CD8-positive, alpha-beta T cell (primary cell): ENCODE measurements at places on chromosomes 13 and 19.

GRCh38 chr19:33063356-33063752, 1.3 kb downstream of the RHPN2 start:
- no peak for DNase-seq

GRCh38 chr19:50875795-50876422, 2.7 kb downstream of the KLK2 start:
- no peak for DNase-seq

GRCh38 chr19:40612831-40613689, 11.9 kb downstream of the LTBP4 start:
- DNase-seq: peak; percentile 58

GRCh38 chr13:21879263-21879914, 208.5 kb downstream of the FGF9 start:
- DNase-seq: no peak

DNA sequence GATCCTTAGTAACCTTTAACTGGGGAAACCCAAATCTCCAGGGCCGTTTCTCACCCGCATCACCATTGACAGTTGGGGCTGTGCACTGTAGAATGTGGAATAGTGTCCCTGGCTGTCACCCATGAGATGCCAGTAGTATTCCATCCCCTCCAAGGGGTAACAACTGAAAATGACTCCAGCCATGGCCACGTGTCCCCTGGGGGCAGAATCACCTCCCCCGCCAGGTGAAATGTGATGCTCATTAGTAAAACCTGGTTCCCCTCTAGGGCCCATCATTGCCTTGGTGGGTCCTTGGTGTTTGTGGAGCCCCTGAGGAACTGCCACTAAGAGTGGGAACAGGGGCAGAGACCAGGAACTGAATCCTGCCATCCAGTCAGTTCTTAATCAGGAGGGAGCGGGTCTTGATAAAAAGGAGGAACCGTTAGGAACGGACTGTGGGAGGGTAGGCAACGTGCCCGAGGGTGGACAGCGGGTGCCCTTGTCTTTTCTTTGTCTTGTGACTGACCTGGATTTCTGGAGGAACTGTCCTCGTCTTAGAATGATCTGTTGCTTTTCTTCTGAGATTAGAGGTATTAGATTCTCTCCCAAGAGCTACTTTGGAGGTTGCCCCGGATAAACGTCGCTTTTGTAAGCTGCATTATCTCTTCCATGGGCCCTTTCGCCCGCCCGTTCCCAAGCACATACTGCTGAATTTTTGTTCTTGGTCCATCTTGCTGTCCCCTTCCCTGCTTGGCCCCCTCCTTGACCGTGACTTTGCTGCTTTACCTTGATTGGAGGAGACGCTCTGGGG, 3.5 kb downstream of the MYO9B start:
- no peak for DNase-seq

- no peak for DNase-seq
Measured at GRCh38 chr13:29131881-29132668, 311.9 kb downstream of the MTUS2 start.

- DNase-seq: no peak
Measured at GRCh38 chr13:67048821-67049150, 181.3 kb downstream of the PCDH9 start.

- no peak for DNase-seq
Measured at GRCh38 chr19:371501-372168, 27.0 kb upstream of the MIER2 start.

DNA sequence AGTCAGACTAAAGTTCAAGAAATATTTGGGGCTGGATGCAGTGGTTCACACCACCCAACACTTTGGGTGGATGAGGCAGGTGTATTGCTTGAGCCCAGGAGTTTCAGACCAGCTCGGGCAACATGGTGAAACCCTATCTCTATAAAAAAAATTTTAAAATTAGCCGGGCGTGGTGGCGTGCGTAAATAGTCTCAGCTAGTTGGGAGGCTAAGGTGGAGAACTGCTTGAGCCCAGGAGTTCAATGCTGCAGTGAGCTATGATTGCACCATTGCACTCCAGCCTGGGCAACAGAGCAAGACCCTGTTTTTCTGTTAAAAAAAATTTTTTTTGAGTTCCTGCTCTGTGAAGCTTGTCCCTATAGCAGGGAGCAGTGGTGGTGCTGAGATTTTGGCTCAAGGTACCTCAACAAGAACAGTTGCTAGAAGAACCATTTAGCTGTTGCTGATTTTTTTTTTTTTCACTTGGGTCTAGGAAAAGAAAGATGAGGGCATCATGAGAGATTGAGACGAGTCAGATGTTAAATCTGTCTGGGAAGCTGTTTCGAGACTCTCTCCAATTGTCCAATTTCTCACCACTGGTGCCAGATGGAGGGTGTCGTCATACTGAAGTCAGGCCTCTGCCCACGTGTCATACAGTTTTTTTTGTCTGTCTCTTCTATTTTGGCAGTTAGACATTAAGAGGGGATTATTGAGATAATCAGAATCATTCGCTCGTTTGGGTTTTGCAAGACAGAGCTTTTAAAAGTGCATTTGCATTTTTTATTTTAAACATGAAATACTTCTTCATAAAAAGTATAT, 3.7 kb downstream of the SLC25A42 start:
- DNase-seq: no peak

GRCh38 chr13:113207460-113207859, 1.0 kb downstream of the PCID2 start:
- DNase-seq: no peak
